ENCODE measurements at places on chromosomes 12 and 14.

GRCh38 chr12:52630599-52631200 is 12.3 kb upstream of the KRT73 start:
- no peak for DNase-seq

- DNase-seq: no peak
Observed at GRCh38 chr12:96521895-96522682, 32.7 kb downstream of the CFAP54 start.

- no peak for DNase-seq
Observed at GRCh38 chr12:83140135-83140534, 453.4 kb downstream of the TMTC2 start.

GRCh38 chr12:32926356-32926755 is 29.8 kb upstream of the PKP2 start:
- no peak for DNase-seq

DNA sequence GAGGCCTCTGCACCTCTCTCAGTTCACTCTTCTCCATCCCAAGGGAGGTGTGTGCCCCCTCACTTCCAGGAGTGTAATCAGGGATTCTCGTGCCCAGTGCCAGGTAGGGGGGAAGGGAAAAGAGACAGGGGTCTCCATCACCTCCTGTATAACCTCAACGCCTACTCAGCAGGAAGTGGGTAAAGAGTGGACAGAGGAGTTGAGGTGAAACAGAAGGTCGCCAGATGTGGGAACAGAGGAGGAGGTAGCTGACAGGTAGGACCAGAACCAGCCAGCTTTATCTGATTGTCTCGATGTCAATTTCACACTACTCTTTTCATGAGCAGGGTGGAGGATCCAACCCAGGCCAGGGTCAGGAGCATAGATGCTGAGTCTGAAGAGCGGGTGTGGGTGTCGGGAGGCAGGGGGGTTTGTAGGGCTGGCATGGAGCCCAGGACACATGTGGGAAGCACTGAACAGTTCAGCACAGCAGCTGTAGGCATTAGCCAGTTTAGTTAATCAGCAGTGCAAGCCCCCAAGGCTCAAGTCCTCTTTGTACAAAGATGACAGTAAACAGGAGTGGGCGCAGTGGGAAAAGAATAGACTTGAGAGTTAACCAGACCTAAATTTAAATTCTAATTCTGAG is 213.5 kb downstream of the PELI2 start:
- no peak for DNase-seq

- no peak for DNase-seq
Observed at GRCh38 chr12:77510985-77511384, 319.7 kb upstream of the NAV3 start.

DNA sequence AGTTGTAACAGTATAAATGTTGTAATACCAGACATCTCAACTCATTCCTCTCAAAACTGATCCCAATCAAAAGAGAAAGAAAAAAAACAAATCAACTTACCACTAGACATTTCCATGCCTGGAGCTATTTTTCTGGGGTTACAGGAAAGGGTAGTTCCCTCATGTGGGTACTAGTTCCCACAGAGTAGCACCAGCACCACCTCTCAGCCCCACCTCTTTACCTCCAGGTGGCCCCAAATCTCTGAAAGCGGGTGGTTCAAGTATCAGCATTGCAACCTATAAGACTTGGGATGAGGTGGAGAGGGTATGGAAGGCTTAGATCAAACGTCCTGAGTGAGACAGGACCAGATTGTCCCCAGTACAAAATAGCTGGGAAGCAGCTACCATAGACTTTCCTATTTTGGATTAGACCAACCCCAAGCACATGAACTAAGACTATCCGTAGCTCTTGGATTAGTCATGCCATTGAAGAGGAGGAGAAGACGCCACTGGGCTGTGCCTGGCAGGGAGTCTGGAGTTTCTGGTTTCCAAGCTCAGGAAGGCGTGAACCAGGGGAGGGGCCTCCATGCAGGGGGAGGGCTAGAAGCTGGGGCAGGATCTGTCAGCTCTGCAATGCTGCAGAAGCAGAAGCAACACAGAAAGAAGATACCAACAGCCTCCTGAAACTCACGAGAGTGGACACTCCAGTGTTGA is at the start of gene SLC39A2:
Gene SLC39A2 (plus strand): TSS at position 620 of the 693 bp plus-strand sequence. CDS start 154 bp downstream, outside the sequence.
- DNase-seq: no peak

- DNase-seq: no peak
Observed at GRCh38 chr14:65079768-65080167, 22.5 kb downstream of the MAX start.

DNA sequence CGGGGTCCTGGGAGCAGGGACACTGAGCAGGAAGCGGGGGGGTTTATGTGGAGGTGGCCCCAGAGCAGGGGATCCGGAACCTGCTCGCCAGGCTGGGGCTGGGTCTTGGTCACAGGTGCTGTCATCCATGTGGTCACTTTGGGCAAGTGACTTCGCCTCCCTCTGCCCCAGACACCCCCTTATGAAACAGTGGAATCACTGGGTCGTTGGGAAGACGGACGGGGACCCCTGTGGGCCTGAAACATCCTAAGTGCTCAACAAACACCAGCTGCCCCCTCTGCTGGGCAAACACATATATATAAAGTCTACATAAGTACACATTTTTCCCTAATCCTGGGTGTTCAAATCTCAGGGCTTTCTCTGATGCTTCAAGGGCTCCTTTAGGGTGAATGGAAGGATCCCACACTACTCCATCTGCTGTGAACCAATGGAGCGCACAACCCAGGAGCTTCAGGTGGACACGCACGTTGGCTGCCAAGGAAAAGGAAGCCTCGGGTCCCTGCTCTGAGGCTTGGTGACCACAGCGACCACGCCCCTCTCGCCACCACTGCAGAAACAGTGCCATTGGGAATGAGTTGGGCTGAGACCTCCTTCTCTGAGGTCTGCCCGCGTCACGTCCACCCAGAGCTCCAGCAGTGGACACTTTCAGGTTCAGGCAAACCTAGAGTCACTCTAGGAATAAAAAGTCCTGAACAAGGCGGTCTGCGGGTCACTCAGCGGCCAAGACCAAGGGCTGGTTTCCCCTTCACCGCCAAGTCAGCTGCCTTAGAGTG is 54.6 kb downstream of the CDC42BPB start:
- DNase-seq: peak; percentile 2

GRCh38 chr14:50669441-50669986 is 1.4 kb upstream of the SAV1 start:
- no peak for DNase-seq

- DNase-seq: no peak
Observed at GRCh38 chr14:68331426-68331825, 461.4 kb downstream of the ZFP36L1 start.

DNA sequence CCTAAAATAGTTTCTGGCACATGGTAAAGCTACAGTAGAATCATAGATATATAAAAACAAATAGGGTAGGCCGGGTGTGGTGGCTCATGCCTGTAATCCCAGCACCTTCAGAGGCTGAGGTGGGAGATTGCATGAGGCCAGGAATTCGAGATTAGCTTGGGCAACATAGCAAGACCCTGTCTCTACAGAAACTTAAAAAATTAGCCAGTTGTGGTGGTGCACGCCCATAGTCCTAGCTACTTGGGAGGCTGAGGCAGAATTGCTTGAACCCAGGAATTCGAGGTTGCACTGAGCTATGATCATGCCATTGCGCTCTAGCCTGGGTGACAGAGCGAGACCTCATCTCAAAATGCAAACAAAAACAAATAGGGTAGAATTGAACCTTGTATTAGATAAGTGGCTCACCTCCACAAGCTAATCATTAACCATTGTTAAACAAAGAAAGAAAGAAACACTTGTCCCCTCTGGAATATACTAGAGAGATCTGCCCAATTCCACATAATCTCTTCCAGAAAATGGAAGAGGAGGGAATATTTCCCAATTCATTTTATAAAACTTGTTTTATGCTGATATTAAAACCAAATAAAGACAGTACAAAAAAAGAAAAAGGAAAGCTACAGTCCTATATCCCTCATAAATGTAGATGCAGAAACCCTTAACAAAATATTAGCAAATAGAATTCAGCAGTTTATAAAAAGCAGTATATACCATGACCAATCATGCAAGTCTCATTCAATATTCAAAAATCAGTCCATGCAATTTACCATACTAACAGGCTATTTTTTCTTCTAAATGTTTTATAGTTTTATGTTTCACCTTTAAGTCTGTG is 22.7 kb upstream of the DHRS2 start:
- no peak for DNase-seq

- DNase-seq: no peak
Observed at GRCh38 chr14:85024931-85025330, 505.0 kb upstream of the FLRT2 start.

DNA sequence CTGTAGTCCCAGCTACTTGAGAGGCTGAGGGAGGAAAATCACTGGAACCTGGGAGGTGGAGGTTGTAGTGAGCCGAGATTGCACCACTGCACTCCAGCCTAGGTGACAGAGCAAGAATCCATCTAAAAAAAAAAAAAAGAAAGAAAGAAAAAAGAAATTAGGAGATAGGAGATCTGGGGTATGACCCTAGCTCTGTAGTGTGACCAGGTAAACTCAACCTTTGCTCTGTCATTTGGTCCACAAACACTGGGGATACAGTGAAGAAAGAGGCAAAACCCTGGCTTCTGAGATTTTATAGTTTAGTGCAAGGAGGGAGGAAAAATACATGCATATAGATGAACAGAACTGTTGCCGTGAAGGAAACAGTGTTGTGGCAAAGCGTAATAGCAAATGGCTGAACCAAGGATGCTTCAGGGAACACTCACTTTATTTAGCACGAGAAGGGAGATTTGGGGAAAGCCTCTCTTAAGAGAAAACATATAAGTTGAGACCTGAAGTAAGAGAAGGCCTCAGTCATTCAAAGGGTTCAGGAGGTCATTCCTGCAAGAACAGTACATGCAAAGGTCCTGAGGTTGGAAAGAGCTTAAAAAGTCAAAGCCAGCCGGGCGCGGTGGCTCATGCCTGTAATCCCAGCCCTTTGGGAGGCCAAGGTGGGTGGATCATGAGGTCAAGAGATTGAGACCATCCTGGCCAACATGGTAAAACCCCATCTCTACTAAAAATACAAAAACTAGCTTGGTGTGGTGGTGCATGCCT is 29.6 kb upstream of the ATXN2 start:
- no peak for DNase-seq

DNA sequence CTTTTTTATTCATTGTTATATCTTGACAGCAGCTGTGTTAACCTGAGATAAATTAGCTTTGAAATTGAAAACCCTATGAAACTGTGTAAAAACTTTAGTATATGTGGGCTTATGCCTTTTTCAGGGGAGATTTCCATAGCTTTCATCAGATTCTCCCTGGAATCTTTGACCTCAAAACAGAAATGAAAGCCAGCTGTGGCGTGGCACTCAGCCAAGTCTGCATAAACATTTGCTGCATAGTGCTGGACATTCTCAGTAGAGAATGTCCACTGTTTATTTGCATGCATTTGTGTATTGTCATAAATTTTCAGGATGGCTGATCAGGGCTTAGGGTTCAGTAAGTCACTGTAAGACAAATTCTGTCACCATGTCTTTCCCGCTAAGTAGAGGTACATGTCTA is 115.3 kb upstream of the NAP1L1 start:
- DNase-seq: no peak

DNA sequence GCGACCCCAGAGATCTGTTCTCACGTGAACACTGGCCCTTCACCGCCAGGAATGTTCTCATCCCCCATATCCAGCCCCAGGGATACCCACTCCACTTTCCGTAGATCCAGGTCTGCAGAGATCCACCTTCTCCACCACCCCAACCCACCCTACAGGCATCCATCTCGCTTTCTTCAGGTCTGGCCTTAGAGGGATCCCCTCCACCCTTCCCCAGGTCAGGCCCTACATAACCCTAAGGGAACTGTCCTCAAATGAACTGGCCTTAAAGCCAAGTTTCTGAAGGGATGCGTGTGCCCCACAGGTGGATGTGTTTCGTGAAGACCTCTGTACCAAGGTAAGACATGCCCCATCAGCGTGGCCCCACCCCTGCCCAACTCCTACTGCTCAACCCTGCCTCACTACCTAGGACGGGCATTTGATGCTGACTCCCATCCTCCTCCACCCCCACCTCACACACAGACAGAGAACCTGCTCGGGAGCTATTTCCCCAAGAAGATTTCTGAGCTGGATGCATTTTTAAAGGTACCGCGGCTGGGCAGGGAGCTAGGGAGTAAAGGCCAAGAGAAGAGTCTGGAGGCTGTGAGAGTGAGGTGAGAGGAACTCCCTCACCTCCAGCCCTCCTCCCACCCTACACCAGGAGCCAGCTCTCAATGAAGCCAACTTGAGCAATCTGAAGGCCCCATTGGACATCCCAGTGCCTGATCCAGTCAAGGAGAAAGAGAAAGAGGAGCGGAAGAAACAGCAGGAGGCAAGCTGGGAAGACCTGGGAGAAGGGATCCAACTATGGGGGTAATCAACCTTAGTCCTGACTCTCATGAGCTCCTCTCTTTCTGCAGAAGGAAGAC is 912 bp downstream of the PSME1 start:
- DNase-seq: no peak

GRCh38 chr12:2228535-2228934 is 175.7 kb downstream of the CACNA1C start:
- DNase-seq: no peak

- no peak for DNase-seq
Observed at GRCh38 chr12:123907726-123908476, 64.7 kb downstream of the CCDC92 start.

DNA sequence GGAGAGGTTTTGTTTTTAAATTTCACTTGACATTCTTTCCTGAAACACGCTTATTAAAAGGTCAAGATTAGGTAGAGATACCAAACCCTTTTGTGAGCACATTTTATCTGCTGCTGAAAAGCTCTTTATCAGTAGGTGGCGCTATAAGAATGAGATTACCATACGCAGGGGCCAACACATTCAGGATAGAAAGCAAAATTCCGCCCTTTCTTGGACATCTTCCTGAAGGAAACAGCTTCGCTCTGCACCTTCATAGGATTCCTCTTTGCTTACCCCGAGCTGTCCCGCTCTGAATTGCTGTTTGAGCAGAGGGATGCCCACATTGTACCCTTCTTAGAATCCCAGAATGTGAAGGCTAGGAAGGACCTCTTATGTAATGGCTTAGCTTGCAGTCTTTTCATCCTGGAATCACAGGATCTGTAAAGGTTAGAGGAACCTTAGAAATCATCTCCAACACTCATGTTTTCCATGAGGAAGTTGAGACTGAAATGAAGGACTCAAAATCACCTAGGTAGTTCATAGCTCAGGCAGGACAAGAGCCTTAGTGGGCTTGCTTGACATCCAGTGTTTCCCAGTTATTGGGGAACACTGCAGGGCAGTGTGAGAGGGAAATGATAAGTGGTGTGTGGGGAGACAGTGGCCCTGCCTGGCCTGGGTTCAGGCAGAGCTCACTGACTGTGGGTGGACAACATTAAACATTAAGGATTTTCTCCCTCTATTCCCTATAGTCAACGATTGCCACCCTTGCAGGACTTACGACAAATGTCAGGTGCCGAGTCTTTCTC is 38.7 kb upstream of the CRY1 start:
- DNase-seq: no peak

- no peak for DNase-seq
Observed at GRCh38 chr12:130932061-130932930, 21.4 kb upstream of the ADGRD1 start.
